Cortex of kidney (tissue), 1 donor: ENCODE measurements at places on chromosomes 6 and 20.

GRCh38 chr6:147954938-147955337 lies 387.7 kb upstream of the SASH1 start:
- no peak for DNase-seq

GRCh38 chr6:152356662-152357061 lies 280.5 kb downstream of the SYNE1 start:
- DNase-seq, result no peak

GRCh38 chr6:6661684-6662083 lies 73.2 kb downstream of the LY86 start:
- DNase-seq, result no peak

GRCh38 chr6:126312013-126312665 lies 27.8 kb upstream of the CENPW start:
- no peak for DNase-seq

GRCh38 chr6:30991891-30992290 lies 8.4 kb downstream of the MUC21 start:
- no peak for DNase-seq

DNA sequence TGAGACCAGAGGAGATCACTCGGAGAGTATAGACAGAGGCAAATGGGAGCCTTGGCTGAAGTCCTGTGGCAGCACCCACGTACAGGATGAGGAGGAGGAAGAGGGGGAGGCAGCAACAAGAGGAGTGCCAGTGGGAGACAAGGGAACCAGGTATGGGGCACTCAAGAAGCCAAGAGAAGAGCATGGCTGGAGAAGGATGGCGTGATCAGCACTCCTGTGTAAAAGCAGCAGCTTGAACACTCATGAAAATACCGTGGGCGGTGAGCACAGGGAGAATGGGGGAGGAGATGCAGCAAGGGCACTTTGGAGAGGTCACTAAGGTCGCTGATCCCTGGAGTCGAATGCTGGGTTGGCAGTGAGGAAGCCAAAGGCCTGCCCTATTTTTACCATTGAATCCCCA lies 51.2 kb upstream of the PRND start:
- DNase-seq, result no peak

DNA sequence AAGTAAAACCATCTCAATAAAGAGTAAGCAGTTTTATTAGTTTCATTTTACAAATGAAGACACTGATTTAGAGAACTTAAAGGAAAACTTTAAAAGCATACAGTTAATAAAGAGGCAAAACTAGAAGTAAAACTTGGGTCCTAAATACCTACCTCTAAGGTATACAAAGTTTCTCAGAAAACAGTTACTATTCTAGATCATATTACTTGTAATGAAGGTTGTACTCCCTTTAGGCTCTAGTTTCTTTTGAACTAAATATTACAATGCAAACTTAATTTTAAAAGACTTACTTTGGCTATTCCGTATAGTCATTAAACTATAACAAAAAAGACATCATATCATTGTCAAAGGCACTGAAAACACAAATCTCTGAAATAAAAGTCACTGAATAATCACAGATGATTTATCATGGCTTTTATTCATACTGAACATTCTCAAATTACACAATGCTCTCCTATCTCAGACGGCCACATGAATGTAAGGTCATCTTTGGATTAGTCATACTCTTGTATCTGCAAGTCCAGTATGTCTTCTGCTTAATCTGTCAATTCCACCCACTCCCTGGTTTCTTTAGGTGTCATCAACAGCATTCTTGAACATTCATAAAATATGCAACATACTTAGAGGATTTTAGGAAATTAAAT lies 361.6 kb upstream of the RUNX2 start:
- no peak for DNase-seq

DNA sequence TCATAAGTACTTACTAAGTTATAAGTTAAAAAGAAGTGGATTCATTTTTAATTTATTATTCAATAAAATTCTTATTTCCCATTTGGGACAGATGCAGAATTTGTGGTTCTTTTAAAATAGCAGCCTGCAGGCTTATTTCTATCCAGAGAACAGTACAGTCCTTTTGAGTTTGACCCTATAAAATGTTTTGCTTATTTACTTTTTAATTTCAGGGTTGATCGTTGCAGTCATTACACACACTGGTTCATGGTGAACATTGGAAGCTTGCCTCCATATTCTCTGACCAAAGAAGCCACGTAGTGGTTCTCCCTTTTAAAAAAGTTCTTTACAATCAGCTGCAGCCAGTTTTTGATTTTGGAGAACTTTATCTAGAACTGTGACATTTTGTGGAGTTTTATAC lies 122.9 kb upstream of the PDE7B start:
- DNase-seq, result no peak

DNA sequence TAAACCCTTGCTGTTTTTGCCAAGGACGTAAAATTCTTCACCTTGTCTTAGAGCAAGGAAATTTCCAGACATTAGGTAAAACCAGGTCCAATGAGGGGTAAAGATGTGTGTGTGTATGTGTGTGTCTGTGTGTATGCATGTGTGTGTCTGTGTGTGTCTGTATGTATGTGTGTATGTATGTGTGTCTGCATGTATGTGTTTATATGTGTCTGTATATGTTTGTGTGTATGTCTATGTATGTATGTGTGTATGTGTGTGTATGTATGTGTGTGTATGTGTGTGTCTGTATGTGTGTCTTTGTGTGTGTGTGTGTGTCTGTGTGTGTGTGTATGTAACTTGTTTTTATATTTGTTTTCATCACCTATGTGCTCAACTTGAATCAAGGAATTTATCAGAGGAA lies 373.7 kb downstream of the TAF4 start:
- no peak for DNase-seq

GRCh38 chr6:25375125-25375524 lies 96.0 kb downstream of the CARMIL1 start:
- no peak for DNase-seq

DNA sequence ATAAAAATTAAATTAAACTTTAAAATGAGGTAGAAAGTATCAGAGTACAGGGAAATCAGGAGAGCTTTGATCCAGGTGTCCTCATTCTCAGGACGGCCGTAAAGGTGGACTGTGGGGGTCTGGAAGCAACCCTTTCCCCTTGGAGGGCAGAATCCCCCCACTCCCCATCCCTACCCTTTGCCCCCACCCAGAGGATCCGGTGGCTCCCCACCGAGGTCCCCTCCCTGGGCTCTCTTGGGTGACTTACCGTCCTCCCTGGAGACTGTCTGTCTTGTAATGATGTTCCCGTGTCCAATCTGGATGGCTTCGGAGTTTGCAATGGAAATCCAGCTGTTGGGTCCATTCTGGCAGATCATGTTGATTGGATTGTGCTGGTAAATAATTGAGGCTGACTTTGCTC lies 7.3 kb downstream of the ZBP1 start:
- no peak for DNase-seq

- DNase-seq, result no peak
These were observed 14.0 kb upstream of the NT5E start for GRCh38 chr6:85435851-85436250.

- no peak for DNase-seq
These were observed 152.9 kb downstream of the RNASET2 start for GRCh38 chr6:166803471-166803870.

DNA sequence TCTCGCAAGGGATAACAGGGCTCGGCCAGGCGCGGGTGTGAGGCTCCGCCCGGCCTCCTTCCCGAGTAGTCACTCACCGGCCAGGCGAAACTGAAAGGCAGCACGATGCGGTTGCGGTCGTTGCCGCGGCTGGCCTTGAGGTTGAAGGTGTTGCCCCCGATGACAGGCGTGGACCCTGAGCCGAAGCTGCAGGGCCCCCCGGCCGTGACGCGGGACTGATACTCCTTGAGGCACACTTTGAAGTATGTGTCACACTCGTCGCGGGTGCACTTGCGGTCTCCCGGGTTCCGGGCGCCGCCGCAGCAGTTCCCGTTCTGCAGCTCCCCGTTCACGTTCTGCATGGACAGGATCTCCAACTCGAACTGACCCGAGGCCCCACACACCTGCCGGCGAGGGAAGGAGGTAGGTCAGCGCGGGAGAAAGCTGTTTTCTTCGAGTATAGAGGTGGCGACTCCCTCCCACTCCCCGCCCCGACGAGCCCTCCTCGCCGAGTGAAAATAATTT lies 1.1 kb downstream of the JAG1 start:
- no peak for DNase-seq

DNA sequence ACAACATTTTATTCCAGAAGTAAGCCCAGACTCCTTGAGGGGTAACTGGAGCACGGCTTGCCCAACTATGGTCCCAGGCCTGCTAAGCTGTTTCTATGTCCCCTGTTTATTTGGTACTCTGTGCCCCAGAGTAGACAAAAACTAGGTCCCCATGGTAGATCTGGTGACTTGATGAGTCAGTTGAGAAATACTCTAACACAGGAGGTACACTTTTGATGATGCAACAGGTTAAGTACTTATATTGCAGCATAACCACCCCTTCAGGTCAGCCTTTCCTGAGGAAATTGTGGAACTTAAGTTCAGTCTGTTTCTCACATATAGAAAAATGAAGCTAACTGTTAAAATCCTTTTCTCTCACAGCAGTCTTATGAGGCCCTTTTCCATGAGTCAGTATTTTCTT lies 19.6 kb downstream of the TTPAL start:
- DNase-seq, result no peak

DNA sequence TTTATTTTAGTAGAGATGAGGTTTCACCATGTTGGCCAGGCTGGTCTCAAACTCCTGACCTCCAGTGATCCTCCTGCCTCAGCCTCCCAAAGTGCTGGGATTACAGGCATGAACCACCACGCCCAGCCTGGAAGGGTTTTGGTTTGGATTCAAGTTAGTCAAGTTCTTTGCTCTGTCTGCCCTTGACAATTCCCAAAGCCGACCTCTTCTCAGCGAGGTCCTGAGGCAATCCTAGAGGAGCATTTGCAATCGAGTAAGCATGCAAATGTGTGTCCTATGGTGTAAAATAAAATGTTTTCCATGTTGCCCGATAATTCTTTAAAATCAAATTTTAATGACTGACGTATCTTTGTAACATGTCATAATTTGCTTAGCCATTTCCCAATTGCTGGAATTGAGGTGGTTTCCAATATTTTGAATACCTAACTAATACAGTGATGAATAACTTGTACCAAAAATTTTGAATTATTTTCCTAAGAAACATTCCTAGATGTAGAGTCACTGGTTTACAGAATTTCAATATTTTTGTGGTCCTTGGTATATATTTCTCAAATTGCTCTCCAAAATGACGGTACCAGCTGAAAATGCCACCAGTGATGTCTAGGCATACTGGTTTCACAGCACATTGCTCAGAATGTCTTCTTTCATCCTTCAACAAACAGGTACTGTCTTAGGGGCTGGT lies 38.7 kb downstream of the GTF2H5 start:
- DNase-seq, result no peak

- no peak for DNase-seq
These were observed 18.0 kb upstream of the MAFB start for GRCh38 chr20:40706977-40707582.

DNA sequence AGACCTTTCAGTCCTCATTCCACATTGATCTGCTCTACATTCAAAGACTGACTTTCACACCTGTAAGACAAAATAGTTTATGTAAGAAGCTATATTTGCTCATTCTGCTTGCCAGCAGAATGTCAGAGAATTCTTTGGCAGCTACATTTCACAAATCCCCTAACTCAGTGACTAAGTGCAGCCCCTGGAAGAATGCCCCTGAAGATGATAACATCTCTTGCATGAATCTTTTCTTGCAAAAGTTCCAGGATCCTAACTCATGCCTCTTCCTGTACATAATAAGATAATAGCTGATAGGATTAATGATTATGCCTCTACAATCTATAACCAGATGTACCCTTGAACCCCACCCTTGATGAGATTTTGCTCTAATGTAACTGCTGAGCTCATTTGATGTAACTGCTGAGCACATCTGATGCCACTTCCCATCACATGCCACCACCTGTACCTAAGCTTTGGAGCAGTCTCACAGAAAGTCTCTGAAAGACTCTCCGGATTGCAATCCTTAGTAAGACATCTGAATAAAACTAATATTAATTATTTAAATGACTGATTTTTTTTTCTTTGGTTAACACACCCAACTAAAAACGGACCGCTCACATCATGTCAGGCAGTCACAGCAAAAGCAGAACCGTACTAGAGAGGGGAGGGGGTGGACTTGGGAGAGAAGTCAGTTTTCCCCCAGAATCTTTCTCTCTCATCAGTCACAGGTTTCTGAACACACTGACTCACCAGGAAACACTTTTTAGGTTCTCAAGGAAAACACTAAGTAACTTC lies 684 bp upstream of the DNAH8 start:
- DNase-seq, result no peak

- no peak for DNase-seq
These were observed 15.4 kb downstream of the RANBP9 start for GRCh38 chr6:13696226-13696625.

DNA sequence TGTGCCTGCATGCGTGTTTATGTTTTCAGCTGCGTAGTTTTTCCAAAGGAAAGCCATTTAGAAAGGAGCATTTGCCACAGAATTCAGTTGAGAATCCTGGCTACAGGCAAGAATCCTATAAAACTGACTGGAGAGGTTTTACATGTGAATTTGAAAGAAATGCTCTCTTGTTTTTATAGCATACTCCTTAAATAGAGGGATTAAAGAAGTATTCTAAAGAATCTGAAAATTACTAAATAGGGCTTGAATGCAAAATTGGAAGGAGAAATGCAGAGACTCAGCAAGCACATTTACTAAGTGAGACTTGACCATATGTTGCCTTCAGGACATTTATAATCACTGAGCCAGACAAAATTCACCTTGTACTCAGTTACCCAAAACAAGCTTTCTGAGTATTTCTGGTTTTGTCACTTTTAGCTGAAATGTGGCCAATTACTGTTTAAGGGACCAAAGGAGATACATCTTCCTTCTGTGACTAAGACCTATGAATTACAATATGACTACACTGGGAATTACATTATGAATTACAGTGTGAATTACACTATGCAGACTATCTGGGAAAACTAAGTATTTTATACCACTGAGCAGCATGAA lies 107.4 kb upstream of the ASCC3 start:
- DNase-seq, result no peak

- no peak for DNase-seq
These were observed 462.9 kb downstream of the ADGRB3 start for GRCh38 chr6:69097948-69098347.

DNA sequence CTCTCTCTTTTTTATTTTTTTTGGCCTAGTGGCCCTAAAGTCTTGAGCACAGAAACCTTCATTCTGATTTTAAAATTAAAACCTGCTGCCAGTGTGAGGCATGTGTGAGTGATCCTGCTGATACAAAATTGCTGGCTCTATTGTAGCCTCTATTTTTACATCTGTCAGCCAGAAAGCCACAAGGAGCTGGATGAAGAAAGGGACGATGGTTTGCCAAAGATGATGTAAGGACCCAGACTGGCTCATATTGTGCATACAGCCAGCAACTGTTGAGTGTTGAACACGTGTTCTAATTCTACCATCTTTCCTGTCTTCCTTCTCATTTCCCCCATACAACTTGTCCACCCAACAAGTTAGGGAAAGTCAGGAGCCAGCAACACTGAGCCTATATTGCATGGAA lies 40.8 kb upstream of the ATXN1 start:
- DNase-seq, result no peak

DNA sequence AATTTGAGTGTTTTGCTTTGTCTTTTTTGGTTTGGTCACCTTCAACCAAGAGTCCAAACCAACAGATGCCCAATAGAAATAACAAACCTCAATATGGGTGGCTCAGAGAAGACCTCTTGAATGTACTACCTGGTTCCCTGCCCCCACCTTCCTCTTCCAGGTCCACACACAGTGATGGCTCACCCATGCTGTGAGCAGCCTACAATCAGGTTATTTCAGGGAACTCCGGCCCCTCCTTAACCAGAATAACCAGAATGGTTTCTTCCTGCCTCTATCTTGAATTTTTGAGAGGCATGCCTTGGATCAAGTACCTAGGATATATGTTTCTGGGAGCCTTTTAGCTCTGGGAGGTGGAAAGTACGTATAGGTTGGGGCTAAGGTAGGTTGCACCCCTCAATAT lies 327.1 kb upstream of the PRDM1 start:
- no peak for DNase-seq
